ENCODE measurements at places on chromosomes 7 and 10.

DNA sequence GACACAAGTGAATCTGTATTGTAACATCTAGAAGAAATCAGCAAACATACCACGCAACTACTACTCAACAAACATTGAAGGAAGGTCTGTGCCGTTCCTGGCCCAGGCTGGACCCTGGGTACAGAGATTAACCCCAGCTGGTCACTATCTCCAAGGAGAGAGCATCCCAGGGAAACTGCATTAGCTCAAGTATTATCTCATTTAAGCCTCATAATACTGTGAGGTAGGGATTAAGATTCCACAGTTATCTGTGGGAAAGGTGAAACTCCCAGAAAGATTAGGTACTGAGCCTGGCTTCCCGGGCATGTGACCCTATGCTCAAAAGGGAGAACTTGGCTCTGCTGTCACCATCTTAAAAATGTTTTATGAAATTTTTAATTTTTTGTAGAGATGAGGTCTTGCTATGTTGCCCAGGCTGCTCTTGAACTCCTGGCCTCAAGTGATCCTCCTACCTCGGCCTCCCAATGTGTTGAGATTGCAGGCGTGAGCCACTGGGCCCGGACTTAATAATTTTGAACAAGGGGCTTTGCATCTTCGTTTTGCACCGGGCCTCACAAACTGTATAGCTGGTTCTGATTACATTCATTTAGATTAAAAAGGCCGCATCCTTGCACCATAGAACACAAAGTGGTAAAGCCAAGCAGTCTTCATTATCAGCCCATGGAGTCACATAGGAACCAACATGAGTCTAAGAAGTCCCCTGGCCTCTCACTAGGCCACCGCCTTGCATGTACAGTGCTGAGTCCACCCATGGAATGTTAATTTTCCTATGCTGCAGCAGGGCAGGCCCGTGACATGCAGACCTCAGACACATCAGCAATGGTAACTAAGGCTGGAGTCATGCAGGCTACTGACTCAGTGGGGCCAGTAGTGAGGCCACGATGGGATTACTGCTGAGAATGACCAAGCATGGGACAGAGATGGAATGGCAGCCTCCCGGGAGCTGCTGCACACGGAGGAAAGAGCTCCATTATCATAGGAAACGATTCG is 5.5 kb upstream of the CTBP2 start:
- no peak for DNase-seq

DNA sequence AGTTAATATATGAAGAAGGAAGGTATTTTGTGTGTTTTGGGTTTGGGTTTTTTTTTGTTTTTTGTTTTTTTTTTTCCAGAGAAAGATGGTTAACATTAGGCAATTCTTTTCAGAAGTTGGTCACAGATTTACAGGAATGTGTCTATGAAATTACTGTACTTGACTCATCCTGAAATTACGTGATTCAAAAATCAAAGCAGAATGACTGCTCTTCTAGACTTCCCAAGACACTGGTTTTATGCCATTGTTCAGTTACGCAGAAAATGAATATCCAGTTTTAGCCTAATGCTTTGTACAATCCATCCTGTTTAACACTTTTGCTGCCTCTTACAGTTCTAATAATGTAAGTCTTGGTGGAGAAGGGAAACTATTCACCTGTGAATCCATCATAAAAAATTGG is 39.7 kb upstream of the CELF2 start:
- DNase-seq = no peak

DNA sequence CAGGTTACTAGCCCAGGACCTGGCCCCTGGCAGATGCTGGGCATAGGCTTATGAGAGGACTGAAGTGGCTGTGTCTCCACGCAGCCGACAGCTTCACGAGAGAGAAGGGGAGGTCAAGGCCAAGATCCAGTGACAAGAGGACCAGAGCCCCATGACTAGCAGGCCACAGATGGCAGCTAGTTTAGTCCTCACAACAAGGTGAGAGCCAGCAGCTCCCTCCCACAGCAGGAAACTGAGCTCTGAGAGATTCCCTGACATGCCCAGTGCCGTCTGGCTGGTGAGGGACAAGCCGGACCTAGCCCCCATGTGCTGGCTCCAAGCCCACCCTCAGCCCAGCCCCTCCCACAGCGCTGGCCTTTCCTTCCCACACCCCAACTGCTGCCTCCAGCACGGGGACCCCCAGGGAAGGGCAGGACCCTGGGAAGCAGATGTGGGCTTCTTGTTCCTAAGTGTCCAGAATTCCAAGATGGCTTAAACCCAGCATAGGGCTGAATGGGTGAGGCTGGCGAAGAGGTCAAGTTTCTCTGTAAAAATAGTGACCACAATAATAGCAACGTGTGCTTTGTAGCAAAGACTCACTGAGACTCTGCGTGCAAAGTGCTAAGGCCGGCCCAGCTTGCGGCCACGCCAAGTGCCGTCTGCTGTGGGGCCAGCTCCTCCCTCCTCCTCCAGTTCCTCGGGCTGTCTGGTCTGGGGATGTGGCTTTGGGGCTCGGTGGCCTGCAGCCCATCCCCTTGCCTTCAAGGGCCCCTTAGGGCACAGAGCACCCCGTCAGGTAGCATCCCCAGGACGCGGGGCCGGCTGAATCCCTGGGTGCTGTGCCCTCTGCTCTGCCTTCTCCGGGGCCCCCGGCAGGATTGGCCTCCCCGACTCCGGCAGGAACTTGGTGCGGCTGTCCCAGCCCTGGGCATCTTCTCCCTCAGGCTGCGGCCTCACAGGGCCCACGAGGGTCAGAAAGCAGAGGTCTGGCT is 7.8 kb upstream of the FAM20C start:
- no peak for DNase-seq

DNA sequence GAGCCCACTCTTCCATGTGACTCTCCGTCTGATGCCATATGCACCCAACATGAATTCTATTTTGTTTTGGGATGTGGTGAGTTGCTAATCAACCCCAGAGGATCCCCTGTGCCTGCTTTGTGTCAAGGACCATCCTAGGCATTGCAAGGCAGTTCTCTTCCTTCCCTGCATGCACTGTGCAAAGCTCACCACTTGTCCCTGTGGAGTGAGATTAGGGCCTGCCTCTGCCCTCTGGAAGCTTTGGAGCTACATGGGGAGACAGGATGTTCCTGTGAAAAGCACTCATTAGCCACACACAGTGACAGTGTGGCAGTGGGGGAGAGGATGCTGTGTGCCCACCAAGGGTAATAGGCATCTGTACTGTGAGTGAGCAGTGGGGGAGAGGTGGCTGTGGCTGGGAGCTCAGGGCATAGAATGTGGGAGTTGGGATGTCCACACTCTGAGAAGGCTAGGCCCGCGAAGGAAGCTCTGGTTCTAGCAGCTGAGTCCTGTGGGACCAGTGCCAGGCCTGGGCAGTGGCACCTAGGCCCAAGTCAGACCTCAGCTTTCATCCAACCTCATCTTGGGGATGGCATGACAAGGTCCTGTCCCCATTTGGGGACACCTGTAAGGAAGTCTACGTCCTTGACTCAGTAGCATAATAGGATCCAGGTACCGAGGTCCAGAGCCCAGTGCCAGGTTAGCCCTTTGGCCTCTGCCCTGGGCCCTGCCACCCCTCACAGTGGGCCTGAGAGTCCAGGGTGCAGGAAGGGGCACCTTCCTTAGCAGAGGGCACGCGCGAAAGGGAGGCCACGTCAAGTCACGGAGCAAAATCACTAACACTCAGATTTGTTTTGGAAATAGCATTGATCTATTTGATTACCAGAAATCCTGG is 6.6 kb downstream of the ADRA2A start:
- DNase-seq = no peak

DNA sequence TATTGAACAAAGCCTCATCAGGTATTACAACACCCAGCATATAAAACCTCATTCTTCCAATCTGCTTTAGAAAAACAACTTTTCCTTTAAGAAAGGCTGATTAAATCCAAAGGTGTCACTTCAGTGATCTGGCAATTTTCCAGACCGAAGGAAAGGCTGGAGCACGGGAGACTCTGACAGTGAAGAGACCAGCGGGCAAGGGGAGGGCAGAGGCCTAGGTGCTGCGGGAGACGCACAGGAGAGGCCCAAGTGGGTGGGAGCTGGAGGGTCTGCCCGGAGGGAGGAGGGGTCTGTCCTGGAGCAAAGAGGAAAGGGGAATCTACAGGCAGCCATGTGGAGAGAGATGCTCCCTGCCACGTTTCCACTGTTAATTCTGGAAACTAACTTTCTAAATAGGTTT is 24.3 kb upstream of the PPP2R2D start:
- DNase-seq = no peak

DNA sequence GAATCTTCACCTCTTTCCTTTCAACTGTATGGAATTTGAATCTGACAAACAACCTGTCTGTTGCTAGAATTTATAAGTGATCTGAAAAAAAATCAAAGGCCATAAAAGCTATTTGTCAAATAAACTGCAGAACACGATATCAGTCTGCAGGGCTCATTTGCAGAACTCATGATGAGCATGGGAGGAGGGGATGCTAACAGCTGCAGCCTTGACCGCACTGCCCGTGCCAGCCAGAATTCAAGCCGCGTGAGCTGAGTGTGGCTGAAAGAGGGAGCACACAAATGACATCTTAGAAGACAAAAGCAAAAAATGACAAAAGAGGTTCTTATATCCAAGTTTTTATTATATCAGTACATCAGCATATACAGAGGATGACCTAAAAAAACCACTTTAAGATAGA is 15.7 kb downstream of the LRRTM3 start:
- DNase-seq = no peak

GRCh38 chr7:155796381-155797261 is 15.6 kb downstream of the SHH start:
- DNase-seq = no peak

DNA sequence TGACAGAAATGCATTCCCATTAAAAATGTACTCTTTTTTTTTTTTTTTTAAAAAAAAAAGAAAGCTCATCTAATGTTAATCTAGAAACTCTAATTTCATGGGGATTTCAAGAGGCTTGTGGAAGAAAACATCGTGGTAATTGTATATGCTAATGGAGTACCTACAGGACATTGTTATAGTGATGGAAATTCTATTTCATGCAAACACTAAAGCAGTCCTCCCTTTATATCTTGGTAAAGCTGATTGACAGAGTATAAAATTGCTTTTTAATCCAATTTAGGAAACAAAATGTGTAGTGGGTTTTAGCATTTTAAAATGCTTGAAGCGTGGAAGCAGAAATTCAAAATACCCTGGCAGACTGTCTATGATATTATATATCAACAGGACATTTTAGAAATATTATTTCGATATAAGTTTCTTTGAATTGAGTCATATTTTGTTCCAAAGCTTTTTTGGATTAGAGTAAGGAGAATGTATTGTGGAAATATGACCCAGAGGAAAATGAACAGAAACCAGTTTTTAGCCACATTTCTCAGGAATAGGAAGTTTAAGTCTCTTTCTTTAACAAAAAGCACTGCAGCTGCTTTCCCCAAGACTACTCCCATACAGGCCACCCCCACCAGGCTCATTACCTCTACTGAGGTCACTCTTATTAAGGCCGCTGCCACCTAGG is 121.9 kb downstream of the WNT2 start:
- no peak for DNase-seq

- no peak for DNase-seq
Observed at GRCh38 chr10:106540645-106541044, 623.9 kb downstream of the SORCS1 start.

DNA sequence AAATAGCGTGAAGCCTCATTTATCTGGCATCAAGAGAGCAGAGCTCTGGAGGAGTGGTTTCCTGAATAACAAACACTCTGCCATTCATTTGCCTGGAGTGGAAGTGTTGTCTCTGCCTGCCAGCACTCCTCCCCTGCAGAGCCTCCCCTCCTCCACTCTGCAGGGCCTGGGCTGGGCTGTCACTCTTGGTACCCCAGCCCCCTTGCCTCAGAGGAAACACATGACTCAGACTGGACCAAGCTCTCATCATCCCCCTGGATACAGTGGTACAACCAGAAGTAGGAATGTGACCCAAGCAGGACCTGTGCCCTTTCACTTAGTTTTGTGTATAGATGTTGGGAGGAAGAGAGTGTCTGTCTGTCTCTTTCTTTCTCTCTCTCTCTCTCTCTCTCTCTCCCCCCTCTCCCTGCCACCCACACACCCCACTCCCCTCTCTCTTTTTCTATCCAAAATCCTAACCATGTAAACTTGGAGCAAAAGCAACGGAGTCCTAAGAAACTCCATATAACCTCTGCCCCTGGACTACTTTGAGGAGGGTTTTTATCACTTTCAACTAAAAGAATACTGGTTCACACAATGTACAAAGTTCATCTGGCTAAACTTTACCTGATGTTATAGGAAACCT is 43.9 kb downstream of the DOCK4 start:
- no peak for DNase-seq

- DNase-seq = no peak
Observed at GRCh38 chr7:92150450-92151017, 16.3 kb upstream of the CYP51A1 start.

GRCh38 chr7:22563621-22564241 is 63.7 kb upstream of the STEAP1B start:
- no peak for DNase-seq

DNA sequence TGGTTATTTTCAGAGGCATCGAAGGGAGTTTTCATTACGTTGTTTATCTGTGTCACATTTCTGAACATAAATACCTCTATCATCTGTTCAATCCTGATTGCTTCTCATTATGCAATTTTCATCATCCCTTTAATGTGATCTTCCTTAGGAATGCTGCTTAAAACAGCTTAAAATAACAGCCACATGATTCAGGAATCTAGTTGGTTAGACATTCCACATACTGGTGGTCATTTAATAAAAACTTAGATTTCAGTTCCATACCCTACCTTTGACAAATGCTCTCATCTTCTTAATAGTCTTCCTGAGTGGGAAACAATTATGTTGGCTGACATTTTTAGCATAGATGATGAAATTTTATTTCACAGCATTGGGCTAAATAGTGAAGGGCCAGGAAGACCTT is 191.3 kb upstream of the CDCA7L start:
- no peak for DNase-seq

DNA sequence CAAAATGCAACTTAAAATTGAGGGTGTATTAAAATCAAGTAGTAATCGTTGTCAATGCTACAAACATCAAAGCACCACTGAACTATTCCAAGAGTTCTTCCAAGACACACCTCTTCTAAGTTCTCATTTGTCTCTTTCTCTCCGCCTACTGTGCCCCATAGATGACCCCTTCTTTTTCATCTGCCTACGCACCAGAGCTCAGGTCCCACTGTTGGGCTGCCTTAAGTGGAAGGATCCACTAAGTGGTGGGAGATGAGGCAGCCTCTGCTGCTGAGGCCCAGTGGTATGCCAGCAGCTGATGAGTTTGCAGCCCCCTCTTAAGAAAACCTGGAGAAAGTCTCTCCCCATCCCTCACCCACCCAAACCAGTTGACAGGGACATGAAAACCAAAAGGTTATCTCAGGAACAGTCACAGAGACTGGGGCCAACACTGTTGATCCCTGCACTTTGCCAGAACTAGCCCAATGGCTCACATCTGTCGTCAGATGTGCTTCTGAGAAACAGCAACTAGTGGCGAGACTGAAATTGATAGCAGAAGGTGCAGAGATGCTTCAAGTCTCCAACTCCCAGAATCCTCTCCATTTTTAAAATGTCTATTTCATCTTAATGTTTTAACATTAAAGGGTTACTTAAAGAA is 88.4 kb downstream of the CHCHD3 start:
- no peak for DNase-seq

- peak; percentile 39 for DNase-seq
Observed at GRCh38 chr10:76874176-76874575, 763.4 kb downstream of the KCNMA1 start.

GRCh38 chr10:132526676-132527075 is 10.9 kb upstream of the INPP5A start:
- DNase-seq = no peak

Measured in ascending aorta (tissue), 2 donors.